SW480 (cell line): ENCODE measurements at places on chromosomes 13 and 19.

- DNase-seq, result no peak
Observed at GRCh38 chr13:21528616-21529015, 69.5 kb upstream of the ZDHHC20 start.

DNA sequence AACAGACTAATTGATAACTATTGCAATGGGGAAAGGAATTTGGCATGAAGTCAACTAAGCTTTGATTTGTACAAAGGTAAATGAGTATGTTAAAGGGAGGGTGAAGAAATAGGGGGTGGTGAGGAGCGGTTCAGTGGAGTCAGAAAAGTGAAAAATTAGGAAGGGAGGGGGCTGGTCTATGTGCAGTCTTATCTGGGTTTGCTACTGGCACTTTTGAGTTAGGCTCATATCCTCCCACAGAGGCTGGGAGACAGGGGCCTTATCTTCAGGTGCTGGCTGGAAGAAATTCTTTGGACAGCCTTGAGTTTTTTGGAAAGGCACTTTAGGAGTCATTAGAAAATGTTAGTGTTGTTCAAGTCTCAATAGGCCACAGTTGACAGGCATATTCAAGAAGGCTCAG is 11.1 kb downstream of the ZNF302 start:
- no peak for DNase-seq

- no peak for DNase-seq
Observed at GRCh38 chr13:100497389-100497788, 91.2 kb downstream of the GGACT start.

DNA sequence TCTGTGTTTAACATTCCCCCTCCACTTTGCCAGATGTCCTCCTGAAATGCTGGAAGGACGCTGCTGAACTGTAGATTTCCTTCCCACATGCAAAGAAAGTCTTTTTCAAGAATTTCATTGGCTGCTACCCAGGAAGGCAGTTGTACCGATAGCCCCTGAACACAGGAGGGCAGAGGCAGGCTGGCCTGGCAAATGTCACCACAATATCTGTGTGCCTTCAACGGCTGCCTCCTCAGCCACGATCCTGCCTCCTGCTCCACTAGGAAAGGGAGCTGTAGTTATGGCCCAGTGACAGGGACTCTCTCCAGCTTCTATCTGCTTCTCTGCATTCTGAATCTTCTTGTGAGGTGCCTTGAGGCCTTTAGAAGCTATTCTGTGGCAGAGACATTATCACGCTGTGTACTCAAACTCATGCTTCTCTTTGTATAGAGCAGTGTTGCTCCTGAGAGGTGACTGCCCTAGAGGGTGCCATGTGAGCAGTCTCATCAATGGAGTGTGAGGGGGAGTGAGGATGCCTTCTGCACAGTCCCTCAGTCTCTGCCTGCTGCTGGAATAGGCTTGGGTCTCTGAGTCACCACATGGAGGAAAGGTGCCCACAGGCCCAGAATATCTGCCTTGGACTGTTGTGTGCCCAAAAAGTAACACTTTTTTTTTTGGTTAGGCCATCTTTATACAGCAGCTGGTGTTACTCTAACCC is 279.8 kb downstream of the DNAJC15 start:
- peak; percentile 52 for DNase-seq

DNA sequence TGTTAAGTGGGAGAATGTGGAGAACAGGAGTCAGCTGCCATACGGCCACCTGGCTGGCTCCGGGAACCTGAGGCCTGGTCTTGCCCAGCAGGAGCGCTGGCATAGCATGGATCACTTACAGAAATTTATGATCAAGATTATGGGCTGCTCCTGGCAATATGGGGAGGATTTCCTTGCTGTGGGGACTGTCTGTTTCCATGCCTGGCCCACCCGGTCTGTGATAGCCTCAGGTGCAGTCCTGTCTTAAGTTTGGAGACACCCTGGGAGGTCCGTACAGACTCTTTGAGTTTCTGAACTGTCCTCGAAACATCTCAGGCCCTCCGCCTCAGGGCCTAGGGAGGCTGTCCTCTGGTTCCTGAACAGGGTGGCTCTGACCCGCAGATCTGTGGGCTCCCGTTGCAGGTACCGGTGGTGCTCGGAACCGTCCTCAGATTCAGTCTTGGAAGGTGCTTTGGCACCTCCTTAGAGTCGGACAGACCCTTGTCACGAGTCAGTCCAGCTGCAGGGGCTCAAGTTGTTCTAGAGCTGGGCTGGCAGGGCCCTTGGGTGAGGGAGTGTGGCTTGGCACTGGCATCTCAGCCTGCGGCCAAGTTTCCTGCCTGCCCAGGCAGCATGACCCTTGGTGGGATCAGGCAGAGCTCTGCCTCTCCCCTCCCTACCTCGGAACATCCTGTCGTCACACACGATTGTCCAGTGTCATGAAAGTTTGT is 4.9 kb downstream of the TFDP1 start:
- DNase-seq, result no peak

- no peak for DNase-seq
Observed at GRCh38 chr13:75326173-75327134, 155.5 kb downstream of the TBC1D4 start.

GRCh38 chr19:2056837-2057192 is 5.8 kb upstream of the MKNK2 start:
- DNase-seq, result no peak

DNA sequence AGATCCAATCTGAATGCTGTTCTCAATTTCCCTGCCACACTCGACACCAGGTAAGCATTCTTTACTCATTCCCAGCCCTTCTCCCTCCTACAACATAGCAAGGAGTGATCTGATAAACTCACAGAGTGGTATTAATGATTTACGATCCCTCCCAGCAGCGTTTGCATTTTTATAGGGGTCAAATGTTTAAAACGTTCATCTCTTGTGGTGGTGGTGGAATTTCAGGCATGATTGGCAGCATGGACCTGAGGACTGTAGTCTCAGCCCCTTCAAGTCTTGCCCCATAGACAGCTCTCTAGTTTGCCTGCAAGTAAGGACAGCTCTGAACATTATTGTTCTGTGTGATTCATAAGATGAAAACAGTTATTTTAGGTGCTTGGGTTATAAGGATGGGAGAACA is 565.7 kb downstream of the EFNB2 start:
- peak; percentile 78 for DNase-seq

DNA sequence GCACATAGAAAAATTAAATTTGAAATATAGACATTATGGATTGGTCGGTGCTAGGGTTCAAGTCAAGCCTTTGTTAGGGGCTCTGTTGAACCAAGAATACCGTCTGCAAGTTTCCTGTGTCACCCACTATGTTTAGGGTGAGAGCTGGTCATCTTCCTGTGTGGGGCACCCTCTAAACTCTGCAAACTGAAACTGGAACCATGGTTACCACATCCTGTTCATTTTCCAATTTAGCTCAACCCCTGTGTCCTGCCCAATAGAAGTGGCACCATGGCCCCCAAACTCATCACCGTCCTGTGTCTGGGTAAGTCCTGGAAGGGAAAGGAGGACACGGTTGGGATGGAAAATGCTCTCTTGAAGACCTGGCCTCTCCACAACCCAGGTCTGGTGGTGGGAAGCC is 29.9 kb downstream of the LAIR2 start:
- no peak for DNase-seq

GRCh38 chr13:110228936-110229904 is 77.7 kb downstream of the COL4A1 start:
- DNase-seq, result peak; percentile 64

DNA sequence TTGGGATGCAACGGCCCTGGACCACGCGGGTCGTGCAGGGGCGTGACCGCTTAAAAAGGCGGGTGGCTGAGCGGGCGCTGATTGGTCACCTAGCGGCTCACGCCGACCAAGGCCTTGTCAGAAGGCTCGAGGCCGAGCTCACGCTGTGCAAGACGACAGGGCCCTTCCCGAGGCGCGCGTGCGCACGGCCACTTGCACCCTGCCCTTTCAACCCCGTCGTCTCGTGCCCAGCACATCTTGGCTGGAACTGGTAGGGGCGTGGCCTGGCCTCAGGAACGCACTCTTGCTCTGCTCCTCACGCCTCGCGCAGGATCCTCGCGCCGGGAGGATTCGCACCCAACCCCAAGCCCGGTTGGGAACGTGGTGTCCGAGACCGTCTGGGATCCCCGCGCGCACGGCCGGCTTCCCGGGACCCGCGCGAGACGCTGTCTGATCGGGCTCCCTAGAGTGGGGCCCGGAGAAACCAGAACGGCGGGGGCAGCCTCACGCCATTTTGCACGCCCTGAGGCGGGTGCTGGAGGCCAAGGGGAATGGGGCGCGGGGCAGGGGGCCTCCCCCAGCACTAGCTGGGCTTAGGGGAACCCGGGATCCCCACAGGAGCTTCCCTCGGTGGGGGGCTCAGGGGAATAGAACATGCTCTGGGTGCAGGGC is at the start of gene MEIOSIN:
Gene MEIOSIN, plus strand, starts transcription at position 280 of the 651 bp plus-strand sequence. CDS start 1,938 bp downstream, outside the sequence.
- no peak for DNase-seq

DNA sequence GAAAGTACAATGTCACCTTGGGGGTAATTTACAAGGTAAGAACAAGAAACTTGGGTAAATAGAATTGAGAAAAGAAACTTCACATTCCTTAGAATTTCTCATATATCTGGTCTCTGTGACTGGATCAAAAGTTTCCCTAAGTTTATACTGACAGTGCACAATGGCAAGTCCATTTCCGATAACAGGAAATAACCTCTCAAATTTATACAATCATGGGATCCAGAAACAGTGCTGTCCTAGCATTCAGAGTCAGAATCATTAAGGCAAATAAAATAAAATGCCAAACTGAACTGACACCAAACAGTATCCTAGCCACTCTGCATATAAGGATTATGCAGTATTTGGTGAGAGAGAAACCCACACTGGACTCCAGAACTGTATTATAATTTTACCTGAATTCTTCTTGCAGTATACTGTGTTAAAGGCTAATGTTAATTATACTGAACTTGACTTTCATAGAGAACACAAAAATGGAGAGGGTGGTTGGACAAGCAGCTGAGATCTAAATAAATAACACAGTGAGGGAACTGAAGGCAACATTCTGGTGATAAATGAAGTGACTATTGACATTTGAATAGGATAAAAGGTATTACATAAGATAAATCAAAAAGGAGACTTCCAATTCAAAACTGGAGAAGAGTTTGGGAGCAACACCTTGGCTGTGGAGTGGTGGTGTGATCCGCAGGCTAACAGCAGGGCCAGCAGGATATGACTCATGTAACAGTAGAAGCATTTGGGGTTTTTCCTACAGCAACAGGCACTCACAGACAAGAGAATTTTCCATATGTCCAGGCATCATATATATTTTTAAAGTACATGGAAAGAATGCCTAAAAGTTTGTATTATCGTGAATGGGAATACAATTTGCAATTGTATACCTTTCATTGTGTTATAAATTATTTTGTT is 932.5 kb upstream of the MIR17HG start:
- peak; percentile 4 for DNase-seq

GRCh38 chr19:3403489-3404323 is 37.3 kb downstream of the NFIC start:
- DNase-seq, result no peak

DNA sequence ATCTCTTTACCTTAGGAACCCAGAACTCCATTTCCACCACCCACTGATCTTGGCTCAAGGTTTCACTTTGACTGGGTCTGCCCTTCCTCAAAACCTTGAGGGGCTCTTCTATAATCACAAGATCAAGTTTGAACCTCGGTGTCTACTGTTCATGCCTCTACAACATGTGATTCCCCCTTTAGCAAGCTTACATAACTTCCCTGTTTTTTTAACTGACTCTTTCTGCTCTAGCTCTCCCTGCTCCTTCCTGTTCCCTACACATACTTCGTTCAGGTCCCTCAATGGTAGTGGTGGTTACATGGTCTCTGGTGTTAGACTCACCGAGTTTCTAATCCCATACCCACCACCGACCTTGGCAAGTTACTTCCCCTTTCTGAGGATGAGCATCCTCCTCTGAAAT is 26.7 kb downstream of the CEACAM8 start:
- no peak for DNase-seq

DNA sequence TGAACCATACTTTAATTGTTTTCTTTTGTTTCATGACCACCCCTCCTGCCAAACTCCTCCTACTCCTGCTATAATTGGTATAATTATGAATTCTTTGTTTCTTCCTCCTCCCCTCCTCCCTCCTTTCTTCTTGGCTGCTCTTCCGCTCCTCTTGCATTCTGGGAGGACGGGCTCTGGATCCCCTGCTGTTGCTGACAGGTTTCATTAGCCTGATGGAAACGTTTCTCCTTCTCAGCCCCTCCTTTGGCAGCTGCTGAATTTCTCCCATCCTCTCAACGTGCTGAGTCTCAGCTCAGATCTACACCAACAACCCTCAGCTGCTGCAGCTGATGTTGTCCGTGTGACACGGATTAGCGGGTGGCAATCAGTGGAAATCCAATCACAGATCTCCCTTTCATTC is 97.1 kb upstream of the UBAC2 start:
- no peak for DNase-seq

- no peak for DNase-seq
Observed at GRCh38 chr13:95117092-95117491, 184.2 kb downstream of the ABCC4 start.

- DNase-seq, result peak; percentile 46
Observed at GRCh38 chr19:18940769-18941627, at the start of gene HOMER3. Gene HOMER3 (minus strand): TSS chr19:18941217. CDS start chr19:18938982, 2,235 bp downstream.

DNA sequence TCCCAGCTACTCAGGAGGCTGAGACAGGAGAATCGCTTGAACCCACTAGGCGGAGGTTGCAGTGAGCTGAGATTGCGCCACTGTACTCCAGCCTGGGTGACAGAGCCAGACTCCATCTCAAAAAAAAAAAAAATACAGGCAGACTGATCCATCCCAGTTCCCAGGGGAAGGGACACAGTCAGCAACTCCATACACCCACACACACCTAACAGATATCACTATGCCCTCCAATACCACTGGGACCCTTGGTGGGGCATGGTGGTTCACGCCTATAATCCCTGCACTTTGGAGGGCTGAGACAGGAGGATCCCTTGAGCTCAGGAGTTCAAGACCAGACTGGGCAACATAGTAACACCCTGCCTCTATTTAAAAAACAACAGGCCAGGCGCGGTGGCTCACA is 2.6 kb downstream of the DPF1 start:
- DNase-seq, result no peak

DNA sequence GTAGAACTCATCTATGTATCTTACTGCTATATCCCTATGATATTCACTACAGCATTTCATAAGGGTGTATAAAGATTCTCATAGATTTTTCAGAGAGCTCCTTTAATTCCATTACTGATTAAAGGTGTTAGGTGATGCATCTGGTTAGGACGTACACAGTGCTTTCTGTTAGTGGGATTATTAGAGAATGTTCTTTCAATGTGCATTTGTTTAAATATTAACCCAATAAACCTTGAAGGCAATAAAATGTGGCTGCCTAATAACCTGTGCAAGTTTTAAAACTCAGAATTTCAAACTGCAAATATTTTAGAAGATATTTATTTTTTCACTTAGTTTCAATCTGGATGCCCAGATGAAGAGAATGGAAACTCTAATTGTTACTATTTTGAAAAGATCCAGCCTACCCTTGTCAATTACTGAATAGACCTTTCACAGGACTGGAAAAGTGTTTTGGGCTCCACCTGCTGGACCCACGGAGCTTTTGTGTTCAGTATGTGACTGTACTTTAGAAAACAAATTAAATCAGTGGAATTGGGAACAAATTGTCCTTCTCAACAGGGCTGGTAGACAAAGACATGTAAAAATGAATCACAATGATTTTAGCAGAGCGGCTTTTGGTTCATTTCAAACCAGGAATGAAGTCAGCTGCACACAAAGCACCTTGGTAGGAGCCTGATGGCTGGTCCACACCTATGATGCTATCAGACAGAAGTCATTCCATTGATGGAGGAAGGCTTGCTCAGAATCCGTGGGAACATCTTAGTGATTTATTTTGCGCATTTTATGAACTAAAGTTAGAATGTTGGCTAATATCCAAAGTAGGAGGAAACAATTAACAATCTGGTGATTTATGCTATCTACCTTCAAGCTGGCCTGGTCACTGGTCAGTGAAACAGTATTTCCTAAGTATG is 89.4 kb upstream of the RAP2A start:
- DNase-seq, result peak; percentile 57
